Activated B cell treated with CpG ODN at 0.5 μM for 24 hours (primary cell): ENCODE measurements at places on chromosomes 3 and 15.

DNA sequence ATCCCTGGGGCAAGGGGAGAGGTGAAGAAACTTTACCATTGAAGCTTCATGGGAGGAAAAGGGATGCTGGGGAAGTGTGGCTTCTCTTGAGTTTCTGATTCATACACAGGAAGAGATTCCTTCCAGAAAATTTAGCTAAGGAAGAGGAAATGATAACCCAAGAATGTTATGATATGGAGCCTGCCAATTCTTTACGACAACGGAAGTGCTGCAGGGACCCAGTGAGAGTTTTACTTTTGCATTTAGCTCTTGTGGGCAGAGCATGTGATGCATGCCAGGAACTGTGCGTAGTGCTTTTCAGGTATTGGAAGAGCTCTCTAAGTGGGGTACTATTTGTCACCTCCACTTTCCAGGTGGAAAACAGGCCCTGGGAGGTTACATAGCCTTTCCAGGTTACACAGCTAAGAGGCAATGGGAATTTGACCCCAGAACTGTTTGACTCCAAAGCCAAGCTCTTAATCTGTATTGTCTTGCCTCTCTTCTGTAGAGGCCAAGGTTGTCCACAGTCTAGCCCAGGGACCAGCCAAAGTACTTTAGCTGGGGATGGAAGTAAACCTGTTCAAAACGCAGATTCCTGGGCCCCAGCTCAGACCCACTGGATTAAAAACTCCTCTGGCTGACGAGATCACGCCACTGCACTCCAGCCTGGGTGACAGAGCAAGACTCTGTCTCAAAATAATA, 23.0 kb downstream of the CMTM7 start:
- DNase-seq = no peak

- DNase-seq = no peak
These were observed 396.0 kb downstream of the GAP43 start for GRCh38 chr3:116019254-116019763.

DNA sequence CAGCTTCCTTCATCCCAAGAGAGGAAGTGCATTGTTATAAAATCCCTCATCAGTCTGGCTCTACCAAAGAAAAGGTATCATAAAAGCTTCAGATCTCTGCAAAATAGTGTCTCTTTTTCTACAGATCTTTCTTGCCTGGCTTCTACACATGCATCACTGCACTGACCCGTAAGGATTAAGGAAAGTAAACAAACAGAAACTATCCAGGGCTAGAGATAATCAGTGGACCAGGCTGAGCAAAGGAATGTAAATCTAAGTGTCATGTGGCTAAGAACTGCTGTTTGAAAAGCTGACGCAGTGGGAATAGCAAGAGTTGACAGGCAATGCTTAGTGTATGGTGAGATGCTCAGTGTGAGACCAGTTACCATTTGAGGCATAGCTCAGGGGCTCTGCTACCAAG, 339.7 kb downstream of the IL5RA start:
- no peak for DNase-seq

DNA sequence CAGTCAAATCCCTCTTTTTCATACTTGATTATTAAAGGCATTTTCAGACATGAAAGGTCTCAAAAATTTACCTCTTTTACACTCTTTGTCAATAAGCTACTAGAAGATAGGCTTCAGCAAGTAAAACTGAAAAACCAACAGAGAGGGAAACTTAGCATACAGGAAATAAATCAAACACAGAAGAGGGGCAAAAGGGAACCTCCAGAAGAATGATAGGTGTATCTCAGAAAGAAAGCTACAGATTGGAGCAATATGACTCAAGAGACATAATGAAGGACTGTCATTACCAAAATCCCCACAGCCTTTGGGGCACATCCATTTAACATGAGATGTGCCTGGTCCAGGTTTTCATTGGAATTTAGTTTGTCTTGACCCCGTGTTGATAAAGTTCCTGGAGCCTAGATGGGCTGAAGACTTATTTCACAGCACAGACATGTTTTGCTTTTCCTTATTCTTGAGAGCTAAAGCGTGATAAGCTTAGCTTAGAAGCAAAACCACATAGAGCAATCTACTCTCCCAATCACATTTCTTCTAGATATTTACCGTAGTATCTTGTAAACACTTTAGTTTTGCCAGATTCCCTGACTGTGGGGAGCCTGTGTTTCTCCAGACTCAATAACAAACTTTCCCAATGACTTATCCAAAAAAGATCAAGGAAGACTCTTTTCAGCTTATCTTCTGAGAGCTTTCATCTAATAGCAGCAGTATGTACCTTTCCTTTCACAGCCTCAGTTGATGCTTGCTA, 11.7 kb downstream of the LRRFIP2 start:
- no peak for DNase-seq

- no peak for DNase-seq
These were observed 35.7 kb downstream of the CCDC80 start for GRCh38 chr3:112605285-112605684.

- no peak for DNase-seq
These were observed 48.7 kb upstream of the MDFIC2 start for GRCh38 chr3:70360979-70361760.

DNA sequence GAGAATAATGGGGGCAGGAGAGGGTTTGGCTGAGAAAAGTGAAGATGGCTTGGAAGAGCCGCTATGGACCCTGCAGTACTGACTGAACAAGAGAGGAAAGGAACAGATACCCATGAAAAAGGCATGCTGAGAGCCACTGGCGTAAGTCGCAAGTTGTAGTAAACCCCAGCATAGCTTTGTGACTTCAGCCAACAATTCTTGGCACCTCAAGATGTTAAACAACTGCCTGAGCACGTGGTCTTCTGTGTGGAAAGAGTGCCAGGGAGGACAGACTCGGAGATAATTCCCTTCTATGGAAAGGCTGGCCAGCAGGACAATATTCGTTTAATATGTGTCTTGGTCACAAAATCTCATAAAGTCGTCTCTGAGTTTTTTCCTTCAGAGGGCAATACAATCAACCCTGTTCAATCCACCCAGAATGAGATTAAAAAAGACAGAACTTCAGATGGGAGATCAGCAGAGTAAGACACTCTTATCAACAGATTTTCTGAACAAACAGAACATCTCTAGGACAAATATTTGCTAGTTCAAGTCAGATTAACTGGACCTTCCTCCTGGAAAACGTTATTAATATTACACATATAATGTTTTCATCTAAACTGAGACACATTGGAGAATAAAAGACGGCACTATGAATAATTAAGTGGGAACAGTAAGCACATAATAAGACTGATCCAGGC, 49.2 kb downstream of the NEK10 start:
- DNase-seq = no peak

- DNase-seq = no peak
These were observed 111.2 kb downstream of the EOMES start for GRCh38 chr3:27610800-27611525.

DNA sequence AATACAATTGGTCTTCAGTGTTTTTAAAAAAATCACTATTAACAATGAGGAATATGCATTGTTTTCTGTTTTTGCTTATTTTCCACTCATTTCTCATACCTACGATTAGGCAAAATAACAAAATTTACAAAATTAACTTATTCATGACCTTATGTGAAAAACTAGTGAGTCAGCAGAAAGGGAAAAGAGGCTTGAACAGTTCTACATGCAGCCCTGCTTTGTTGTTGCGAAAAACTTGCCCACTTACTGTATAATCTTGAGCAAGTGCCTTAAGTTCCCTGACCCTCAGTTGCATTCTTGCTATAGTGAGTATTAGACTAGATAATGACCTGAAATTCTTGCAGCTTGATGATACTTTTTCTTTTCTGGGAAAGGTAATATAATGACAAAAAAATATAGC, 551.1 kb upstream of the BCHE start:
- DNase-seq = no peak

GRCh38 chr3:96712792-96713191, 101.6 kb upstream of the EPHA6 start:
- no peak for DNase-seq

DNA sequence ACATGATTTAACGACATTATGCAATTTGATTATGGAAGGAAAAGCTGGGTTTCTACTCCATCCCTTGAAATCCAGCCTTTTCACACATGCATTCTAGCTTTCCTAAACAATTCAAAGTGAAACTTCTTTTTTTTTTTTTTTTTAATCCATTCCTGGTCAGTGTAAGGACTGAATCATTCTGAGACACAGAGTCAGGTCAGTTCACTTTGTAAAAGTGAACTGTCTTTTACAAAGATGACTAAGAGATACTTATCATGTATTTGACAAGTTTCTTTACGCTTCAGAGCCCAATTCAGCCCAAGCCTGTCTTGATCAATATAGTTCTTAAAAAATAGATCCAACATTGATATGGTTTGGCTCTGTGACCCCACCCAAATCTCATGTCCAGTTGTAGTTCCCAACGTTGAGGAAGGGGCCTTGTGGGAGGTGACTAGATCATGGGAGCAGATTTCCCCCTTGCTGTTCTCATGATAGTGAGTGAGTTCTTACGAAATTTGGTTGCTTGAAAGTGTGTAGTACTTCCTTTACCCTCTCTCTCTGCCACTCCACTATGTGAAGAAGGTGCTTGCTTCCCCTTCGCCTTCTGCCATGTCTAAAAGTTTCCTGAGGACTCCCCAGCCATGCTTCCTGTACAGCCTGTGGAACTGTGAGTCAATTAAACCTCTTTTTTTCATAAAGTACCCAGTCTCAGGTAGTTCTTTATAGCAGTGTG, 345.6 kb upstream of the THBS1 start:
- DNase-seq = no peak

- no peak for DNase-seq
These were observed 239.8 kb upstream of the THBS1 start for GRCh38 chr15:39340903-39341645.
